ENCODE measurements at places on chromosomes 7 and 10.

DNA sequence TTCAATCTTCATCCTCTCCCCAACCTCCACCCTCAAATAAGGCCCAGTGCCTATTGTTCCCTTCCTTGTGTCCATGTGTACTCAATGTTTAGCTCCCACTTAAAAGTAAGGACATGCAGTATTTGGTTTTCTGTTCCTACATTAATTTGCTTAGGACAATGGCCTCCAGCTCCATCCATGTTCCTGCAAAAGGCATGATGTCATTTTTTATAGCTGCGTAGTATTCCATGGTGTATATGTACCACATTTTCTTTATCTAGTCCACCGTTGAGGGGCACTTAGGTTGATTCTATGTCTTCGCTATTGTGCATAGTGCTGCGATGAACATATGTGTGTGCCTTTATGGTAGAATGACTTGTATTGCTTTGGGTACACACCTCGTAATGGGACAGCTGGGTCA is 7.2 kb upstream of the NEUROG3 start:
- no peak for DNase-seq

- no peak for DNase-seq
Measured at GRCh38 chr10:65628493-65629139, 1297.2 kb upstream of the LRRTM3 start.

DNA sequence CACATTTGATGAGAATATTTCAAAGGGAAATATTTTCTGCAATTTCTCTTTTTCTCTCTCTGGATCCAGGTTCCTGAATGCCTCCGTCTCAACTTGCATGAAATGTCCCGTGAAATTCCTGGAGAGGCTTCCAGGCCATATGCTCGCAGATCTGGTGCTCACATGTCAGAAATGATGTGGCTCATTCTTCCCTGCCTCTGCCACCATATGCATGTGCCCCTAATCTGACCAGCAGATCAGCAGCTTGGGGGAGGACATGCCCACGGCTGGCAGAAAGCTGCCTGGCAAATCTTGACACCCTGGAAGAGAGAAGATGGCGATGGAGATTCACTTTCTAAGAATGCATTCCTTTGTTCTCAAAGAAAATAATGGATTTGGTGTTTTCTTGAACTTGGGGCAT is 490.7 kb downstream of the RPS24 start:
- no peak for DNase-seq

- DNase-seq = no peak
Measured at GRCh38 chr7:77935652-77936348, 137.2 kb downstream of the PHTF2 start.

DNA sequence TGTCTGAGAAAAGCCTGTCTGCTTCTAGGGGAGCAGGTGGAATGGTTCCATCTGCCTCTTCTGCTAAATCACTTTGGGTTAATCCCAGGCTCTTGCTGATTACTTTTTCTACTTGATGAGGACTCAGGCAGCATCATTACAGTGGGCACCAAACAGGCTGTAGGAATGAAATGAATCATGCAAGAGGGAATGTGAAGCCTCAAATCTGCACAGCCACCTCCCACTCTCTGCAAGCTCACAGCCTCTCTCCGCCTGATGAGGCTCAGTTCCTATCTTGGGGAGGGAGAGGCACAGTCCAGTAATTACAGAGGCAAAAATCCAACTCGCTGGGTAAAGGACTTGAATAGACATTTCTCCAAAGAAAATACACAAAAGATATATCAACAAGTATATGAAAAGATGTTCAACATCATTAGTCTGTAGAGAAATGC is 34.0 kb downstream of the HSPA12A start:
- no peak for DNase-seq

DNA sequence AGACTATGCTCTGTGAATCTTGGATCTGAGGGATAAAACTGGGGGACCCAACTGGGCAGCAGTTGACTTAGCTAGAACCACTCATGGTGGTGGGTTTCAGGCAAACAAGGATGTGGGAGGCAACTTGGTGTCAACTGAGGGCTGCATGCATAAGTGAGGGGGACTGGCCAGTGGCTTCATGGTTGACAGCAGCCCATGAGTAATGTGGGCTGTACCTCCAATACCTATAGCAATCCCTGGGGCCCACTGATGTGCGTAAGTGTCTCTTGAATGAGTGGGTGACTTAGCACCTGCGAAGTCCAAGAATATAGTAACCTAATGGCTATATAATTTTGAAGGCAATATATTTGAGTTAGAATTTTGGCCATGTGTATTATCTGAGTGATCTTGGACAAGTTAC is 13.7 kb upstream of the MAP3K8 start:
- DNase-seq = no peak

DNA sequence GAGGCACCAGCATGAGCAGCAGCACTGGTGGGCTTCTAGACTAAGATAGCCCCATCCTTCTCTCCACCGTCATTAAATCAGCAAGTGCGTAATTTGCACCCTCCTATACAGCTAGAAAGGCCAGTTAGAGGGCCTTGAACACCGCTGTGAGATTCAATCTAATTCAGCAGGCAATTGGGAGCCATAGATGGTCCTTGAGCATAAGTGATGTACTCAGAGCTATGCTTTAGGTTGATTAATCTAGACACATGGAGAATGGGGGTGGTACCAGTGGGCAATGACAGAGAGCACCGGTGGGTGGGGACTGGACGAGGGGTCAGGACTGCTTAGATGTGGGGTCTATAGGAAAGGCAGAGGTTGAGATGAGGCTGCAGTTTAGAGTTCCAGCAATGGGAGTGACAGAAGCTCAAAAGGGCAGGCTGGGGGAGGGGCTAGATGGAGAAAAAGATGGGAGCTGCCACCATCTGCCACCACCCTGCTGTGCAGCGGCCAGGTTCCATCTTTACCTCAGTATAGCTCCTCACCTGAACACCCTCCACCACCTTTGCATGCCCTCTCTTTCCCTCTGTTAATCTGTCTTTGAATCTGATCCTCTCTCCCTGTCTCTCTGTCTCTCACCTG is 87.3 kb downstream of the C10orf105 start:
- DNase-seq = no peak

DNA sequence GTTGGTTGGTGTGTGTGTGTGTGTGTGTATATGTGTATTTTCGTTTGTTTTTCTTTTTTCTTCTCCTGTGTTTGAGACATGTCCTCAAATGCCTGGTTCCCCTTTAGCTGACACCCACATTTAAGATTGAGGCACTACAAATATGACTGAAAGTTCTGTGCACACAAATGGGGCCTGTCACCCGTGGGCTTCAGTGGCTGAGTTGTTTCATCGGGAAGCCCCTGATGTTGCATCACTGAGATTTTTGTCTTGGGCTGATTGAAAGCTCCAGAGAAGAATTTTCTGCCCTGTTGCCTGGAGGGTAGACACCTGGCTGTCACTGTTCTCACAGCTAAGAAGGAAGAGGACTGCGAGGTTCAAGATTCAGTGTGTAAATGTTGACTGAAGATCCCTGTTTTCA is 283.8 kb upstream of the C7orf33 start:
- DNase-seq = no peak

DNA sequence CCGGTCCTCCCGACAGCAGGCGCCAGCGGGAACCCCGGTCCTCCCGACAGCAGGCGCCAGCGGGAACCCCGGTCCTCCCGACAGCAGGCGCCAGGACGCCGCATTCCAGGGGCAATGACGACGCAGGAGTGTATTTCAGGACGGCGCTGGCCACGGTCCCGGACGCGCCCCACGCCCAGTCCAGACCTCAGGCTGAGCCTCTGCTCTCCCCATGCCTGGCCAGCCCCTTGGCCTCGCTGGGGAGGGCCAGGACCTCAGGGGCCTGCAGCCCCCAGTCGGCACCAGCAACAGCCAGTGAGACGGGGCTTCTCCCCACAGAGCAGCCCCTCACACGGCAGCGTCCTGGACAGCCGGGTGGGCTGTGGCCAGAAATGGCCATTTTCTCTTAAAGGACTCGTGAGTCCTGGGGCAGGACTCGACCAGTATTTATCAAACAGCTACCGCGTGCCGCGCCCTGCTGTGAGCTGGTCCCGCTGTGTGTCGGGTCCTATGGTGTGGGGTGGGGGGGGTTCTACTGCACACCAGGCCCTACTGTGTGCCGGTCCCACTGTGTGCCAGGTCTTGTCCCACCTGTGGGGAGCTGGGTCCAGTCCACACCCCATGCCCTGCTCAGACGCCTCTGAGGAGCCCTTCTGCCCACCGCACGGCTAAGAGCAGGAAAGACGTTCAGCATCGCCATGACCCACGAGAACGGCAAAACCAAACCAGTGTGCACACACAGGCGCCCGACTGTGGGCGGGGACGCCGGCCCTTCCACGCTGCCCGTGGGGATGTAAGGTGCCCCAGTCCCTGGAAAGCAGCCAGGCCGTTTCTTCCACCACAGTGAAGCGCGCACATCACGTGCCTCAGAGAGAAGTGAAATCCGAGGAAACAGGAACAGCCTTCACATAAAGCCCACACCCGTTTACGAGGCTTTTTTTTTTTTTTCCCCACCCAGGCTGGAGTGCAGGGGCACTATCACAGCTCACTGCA is 33.3 kb downstream of the GET4 start:
- DNase-seq = no peak

DNA sequence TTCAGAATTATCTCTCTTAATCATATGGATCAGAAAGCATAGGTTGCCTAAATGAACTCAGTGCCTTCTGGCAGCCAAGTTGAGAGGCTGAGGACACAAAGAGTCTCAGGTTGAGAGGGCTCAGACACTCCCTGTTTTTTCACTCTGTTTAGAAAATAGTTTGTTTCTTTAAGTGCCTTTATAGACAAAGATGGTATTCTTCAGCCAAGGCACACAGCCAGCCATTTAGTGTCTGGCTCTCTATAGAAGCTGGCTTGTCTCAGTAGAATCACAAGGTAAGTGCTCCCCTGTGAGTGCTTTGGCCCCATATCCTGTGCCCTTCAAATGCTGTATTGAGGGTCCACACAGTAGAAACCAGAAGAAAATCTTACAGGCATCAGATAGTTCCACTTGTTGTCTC is 3.6 kb downstream of the GPR158 start:
- no peak for DNase-seq

DNA sequence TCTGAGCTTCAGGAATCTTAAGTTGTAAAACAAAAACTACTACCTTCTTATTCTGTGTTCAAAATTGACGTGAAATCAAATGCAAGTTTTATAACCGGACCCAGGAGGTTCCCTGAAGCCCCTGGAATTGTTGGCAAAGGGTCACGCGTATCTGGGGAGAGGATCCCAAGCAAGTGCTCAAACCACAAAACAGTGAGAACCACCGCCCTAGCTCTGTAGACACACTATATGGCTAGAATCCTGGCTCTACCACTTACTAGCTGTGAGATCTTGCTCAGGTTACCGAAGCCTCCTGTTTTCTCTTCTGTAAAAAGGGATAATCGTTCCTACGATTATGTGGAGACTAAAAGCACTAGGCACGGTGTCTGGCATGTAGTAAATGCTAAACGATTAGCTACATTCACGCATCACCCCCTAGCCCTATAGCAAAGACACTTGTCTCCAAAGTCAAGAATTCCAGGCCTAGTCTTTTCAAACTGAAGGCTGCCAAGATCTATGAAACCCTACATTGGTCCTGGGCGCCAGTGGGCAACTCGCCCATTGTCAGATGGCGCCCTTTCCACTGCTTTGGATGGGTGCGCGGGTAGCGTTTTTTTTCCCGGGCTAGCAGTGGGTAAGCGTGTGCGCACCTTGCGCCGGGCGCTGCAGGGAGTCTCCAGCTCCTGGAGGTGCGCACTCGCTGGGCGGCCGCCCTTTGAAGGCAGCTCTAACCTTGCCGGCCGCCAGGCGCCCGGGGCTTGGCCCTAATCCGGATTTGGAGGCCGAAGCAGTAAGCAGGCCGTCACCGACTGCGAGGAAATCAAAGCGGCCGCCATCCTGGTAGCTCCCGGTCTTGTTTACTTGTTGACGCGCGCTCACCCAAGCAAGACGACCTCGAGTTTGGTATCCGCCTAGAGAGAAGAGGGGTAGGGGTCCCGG is 11.6 kb upstream of the NKX2-3 start:
- DNase-seq = no peak

DNA sequence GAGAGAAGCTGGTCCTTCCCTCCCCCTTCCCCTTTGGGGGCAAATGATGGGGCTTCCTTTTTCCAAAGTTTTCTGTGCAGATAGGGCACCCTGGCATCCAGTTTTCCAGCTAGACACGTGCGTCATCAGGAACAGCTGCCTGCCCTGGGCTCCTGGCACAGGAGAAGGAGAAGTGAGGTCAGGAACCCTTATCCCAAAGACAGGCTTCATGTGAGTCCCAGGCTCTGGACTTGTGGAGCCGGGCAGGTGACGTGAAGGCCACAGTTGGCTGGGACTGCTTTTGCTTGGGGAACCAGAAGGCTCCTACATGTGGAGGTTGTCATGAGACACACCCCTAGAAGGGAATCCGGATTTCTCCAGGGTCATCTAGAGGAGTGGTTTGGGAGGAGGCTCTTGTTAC is 66.5 kb downstream of the RBM20 start:
- DNase-seq = no peak
